M059J (cell line): ENCODE measurements at places on chromosomes 6 and 20.

DNA sequence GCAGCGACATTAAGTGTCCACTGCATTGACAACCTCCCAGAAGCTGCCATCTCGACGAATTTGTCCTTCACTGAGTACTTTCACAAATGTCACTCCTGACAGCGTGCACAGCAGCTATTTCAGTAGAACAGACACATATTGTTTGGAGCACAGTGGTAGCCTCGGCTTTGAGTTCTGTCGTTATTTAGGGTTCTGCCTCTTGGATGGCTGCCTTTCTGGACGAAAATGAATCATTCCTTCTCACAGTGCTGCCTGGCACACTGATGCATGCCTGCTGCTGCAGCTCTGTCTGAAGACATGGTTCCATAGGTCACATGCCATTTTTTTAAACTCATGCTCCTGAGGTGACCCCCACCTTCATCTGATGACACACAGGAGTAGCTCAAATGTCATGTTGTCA, 477.0 kb downstream of the C6orf118 start:
- no peak for DNase-seq

DNA sequence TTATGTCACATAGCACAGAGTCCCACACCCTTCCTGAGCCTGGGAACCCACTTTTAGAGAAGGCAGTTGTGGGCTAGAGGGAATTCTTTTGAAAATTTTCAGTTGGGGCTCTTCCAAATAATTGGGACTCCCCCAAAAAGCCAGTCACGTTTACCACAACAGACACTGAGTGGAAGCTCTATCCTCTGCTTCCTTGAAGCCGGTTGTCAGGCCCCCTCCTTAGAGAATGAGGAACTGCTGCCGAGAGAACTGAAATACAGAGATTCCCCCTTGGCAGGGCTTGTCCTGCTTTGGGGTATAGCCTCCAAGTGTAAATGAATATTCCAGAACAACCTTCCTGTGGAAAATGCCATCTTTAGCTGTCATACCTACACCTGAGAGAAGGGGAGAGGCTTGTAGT, 2.7 kb upstream of the JAG1 start:
- DNase-seq: no peak

- DNase-seq: no peak
Observed at GRCh38 chr6:83168556-83168955, 24.5 kb downstream of the PGM3 start.

DNA sequence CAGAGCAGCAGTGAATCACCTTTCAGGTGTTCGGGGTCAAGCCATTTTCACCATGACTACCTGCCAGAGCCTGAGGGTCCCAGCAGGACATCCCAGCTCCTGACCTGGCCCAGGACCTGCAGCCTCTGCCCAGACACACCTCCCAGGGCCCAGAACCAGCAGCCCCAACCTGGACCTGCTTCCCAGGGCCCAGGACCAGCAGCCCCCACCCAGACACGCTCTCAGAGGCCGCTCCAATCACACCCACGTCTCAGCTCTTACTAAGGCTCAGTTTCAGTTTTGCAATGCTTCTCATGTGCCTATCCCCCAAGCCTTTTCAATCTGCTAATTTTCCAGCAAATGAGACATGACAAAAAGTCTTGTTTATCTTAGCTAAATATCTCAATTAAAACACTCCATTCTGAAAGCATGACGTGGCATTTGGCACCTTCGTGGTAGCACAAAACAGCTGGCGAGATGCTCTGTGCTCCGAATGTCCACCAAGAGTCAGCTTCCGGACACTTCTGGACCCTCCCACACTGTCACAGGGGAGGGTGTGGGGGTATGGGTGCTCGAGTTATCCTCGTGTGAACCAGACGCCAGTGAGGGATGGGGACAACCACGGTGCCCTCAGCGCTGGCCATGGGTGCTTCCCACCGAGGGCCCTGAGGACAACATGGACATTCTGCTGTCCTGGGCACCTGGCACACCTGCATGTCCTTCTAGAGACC, 253.2 kb downstream of the DLL1 start:
- no peak for DNase-seq

- peak; percentile 26 for DNase-seq
Observed at GRCh38 chr6:1756472-1757129, 146.9 kb downstream of the FOXC1 start.

DNA sequence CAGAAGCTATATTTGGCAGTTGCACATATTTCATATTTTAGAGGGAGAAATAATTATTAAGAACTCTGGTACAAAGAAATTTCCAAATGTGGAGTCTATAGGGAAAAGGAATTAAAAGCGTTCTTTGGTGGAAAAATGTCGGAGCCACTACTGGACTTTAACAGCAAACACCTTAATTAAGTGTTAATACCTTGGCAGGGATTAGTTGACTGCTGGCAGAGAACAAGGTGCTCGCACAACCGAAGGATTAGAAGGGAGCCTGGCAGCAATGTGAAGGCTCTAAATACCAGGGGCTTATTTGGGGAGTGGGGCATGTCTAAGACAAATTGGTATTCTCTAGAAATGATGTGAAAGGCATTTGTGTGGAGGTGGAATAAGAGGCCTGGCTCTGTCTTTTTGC, 98.9 kb downstream of the PAK5 start:
- no peak for DNase-seq

DNA sequence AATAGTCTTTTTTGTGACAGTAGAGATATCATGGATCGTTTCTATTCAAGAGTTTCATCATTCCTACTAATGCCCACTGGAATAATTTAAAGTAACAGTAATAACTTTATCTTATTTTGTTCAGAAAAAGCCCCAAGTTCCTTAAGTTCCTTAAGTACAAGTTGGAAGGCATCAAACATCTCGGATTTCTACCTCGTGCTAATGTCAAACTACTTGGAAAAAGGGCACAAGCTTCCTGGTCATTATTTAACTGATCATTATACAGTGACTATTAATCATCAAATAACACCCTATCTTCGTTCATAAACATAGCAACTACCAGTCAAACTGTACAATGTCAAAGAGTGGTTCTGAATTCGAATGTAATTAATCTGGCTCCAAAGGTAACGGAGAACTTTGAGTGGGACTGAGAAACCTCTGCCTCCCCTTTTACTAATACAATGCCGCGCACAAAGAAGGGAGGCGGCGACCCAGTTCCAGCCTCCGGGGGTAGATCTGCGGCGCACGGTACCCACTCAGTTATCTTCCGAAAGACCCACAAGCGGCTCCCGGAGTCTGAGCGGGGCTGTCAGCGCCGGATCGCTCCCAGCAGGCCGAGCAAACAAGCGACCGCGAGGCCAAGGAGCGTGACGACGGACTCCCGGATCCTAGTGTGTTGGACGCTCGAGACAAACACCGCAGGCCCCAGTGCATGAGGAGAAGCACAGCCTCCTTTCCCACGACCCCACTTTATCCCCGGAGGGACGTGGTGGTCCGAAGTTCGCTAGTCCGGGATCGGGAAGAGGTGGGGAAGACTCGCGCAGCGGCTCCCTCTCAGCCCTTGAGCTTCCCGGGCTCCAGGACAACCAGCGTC, 716 bp downstream of the SHPRH start:
- DNase-seq: peak; percentile 64

GRCh38 chr20:25223179-25223661, 24.7 kb upstream of the PYGB start:
- peak; percentile 100 for DNase-seq

DNA sequence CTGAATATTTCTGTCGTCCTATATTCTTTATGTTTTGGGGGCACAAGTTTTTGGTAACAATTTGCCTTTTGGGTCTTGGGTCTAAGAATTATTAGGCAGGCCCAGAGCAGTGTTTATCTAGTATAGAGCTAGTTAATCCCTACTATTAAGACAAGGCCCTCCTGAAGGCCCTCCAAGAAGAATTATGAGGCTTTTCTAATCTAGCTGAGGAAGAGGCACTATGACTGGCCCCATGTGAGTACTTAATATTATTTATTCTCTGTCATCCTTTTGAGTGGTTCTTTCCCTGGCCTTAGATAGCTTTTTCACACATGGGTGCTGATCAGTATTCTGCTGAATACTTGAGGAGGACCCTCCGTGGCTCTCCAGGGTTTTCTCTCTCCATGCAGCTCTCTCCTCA, 25.1 kb downstream of the CHMP4B start:
- no peak for DNase-seq

DNA sequence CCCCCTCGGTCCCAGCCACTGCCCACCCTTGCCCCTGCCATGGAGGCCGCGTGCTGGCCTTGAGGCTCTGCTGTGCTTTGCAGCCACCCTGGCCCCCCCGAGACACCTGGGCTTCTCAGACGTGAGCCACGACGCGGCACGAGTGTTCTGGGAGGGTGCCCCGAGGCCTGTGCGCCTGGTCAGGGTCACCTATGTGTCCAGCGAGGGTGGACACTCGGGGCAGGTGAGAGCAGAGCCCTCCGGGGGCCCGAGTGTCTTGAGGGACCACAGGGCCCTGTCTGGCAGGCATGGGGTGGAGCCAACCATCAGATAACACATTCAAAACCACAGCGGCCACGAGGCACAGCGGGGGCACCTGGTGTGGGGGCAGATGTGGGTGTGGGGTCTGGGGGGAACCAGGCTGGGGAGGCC, 18.9 kb downstream of the COL20A1 start:
- no peak for DNase-seq

DNA sequence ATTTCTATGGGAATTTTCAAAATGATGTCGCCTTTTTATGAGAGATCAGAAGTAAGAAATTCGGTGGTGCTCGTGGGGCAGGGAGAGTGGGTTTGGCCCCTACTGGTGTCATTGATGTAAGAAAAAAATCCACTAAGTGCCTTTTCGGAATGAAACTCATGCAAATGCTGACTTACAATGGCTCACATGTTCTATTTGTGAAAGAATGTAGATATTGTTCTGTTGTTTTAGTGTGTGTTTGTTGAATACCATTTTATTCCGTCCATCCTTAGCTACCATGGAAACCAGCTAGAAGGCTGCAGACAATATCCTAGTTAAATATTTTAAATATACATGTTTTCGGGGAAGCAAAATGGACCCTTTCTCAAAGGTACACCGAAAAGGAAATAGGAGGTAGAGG, 304.9 kb downstream of the TAF4 start:
- no peak for DNase-seq

- no peak for DNase-seq
Observed at GRCh38 chr6:3712827-3713665, 38.5 kb downstream of the PXDC1 start.

DNA sequence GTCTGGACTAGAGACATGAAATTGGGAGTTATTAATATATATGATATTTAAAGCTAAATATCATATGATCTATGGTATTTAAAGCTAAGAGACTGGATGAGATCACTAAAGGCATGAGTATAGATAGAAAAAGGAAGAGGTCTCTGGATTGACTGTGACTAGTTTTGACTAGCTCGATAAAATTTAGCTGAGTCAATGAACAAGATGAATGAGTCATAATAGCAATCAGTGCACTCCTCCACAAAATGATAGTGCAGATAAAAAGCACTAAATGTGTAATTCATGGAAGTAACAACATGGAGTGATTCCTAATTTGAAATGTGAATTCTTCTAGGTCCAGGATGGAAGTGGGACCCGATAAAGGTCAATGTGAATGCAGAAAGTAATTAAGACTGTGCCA, 127.4 kb downstream of the PFDN4 start:
- peak; percentile 37 for DNase-seq

- DNase-seq: no peak
Observed at GRCh38 chr6:76165471-76166221, 93.2 kb upstream of the IMPG1 start.

DNA sequence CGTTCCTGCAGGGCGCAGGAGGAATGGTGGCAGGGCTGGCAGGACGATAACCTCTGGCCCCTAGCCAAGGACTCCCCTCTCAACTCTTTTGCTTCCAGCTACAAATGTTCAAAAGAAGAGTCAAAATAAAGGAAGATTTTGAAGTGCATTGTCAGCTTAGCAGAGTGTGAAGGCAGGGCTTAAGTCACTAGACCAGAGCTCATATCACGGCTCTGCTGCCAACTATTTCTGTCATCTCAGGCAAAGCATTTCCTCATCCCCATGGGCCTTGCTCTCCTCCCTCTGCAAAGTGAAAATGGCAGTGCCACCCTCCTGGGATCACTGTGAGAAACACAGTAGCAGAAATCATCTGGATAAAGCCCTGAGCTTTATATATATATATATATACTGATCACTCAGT, 36.7 kb downstream of the CFAP61 start:
- DNase-seq: no peak

GRCh38 chr6:160931378-160932310, 59.9 kb upstream of the MAP3K4 start:
- peak; percentile 7 for DNase-seq

DNA sequence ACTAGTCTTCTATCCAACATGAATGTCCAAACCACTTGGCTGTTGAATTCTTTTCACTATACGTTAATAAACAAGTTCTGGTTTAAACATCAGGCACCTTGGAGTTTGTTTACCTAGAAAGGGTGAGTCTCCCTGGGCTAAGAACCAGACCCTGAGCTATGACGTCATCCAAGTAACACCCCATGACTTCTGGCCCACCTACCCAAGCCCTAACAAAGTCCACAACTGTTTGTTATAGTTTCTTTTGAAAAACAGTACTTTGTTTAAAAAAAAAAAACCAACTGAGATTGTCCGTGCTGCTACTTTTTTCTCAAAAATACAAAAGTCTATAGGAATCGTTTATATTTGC, 146.9 kb upstream of the BEND6 start:
- peak; percentile 50 for DNase-seq

DNA sequence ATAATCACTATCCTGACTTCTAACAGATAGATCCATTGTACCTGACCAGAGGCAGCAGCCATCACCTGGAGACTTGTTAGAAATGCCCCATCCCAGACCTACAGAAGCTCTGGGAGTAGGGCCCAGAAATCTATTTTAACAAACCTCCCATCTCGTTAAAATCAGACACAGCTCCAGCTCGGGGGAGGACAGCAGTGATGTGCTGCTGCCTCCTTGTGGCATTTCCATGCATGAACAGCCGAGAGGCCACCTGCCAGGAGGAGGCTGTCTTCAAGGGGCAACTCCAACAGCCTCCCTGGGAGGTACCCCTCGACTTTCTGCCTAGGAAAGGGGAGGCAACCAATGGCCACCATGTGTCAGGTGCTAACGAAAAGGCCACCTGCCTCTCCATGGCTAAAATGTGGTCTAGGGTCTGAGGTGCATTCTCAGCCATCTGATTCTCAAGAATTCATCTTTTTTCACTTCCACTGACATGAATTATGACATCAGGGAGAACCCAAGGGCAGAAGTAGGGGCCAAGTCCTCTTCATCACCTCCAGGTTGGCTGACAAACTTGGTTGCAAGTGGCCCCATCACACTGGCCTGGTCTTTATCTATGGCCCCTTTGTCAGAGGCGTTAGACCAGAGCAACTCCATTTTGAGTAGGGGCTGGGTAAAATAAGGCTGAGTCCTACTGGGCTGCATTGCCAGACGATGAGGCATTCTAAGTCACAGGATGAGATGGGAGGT, 12.2 kb upstream of the KCNK15 start:
- peak; percentile 78 for DNase-seq

GRCh38 chr6:111683749-111684267, 78.1 kb upstream of the TRAF3IP2 start:
- DNase-seq: peak; percentile 74

DNA sequence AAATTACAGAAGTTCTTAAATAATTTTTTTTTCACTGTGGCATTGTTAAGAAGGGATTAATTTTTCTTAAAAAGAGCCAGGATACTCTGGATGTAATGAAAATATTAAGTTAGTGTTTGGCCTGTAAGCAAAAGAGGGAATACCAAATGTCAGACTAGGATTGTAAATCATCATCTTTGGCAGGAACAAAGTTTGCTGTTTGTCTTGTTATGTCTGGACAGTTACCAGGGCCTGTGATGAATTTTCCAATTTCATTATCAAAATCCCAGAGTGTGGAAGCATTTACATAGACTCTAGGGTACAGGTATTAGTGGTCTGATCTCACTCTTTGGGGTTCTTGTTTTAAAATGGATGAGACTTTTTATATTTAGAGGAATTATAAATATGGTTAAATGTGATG, 26.1 kb downstream of the CEP57L1 start:
- peak; percentile 18 for DNase-seq
